ENCODE measurements at places on chromosomes 6 and 20. TPM values are rescaled to one million over a fixed set of nuclear protein-coding genes. Genes with fewer than 3 reads are reported as not detected.

Gene GSTA4
- 4.4 TPM for total RNA-seq

Gene PRND
- total RNA-seq = not detected

Gene PKIB
- 0.81 TPM for total RNA-seq

Gene MUC22
- total RNA-seq = not detected

Gene KCNK17
- not detected for total RNA-seq

Gene CTCFL
- not detected for total RNA-seq

Gene SYTL3
- total RNA-seq = 6.0 TPM

Gene NOP56
- 333 TPM for total RNA-seq

Gene IL20RA
- not detected for total RNA-seq

Gene NOX3
- total RNA-seq = not detected

Gene SSTR4
- total RNA-seq = not detected

Gene SLC4A11
- 0.58 TPM for total RNA-seq

Gene SLC25A27
- 0.29 TPM for total RNA-seq

Gene GHRH
- total RNA-seq = not detected

Gene SLC22A16
- not detected for total RNA-seq

Gene PRL
- total RNA-seq = not detected

Gene GTSF1L
- total RNA-seq = 1.3 TPM

Gene LINC00237
- total RNA-seq = 0.17 TPM

DNA sequence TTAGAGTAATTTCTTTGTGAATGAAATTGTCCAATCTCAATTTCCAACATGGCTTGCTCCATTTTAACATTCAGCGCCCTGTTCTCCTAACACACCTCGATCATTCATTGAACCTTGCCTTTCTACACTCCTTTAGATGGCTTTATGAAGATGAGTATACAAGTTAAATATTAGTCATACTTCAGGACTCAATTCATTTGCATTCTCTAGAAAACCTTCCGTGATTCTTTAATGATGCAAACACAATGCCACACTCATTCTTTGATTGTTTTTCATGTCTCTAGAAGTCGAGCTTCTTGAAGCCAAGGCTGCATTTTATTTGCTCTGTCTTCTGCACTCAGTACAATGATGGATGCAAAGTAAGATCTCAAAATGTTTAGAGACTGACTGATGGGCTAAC lies 641.2 kb downstream of the DOK5 start:
- no peak for DNase-seq

GRCh38 chr20:38420388-38421085 lies 14.6 kb downstream of the SNHG17 start:
- DNase-seq = no peak

DNA sequence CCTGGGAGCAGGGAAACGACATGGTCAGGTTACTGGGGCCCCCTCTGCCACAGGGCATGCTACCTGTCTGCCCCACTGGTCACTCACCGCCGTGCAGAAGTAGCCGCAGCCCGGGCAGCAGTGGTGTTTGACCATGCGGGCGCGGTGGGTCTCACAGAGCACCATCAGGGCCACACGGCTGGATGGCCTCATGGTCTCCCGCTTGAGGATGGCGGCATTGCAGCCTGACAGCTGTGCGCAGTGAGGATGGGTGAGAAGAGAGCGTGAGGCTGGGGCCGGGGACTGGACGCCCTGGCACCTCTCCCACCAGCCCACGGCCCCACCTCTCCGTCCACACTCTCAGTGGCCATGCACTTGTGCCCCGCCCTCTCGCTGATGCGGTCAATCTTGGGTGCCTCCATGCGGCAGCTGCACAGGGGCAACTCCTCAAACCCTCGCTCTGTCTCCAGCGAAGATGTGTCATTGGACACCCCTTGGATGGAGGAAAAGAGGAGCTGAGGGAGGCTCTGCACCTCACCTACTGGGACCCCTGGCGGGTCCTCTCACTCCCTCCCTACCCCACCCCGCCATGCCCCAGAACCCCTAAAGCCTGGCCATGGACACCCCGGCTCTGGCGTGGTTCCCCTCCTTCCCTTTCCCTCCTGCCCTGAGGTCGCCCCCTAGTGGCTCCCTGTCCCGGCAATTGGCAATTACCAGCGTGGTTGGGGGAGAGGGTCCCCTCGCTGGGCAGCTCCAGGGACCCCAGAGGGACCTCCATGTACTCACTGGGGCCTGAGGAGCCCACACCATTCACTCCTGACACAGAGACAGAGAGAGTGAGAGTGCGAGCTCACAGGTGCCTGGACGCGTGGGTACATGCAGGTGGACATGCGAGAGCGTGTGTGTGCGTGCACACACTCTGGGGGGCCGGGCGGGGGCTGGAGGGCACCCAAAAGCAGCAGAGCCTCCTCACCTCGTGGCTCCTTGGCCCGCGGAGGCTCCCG lies 8.9 kb downstream of the EHMT2 start:
- DNase-seq = peak; percentile 56

- no peak for DNase-seq
Measured at GRCh38 chr6:153146413-153146812, 15.3 kb upstream of the RGS17 start.

DNA sequence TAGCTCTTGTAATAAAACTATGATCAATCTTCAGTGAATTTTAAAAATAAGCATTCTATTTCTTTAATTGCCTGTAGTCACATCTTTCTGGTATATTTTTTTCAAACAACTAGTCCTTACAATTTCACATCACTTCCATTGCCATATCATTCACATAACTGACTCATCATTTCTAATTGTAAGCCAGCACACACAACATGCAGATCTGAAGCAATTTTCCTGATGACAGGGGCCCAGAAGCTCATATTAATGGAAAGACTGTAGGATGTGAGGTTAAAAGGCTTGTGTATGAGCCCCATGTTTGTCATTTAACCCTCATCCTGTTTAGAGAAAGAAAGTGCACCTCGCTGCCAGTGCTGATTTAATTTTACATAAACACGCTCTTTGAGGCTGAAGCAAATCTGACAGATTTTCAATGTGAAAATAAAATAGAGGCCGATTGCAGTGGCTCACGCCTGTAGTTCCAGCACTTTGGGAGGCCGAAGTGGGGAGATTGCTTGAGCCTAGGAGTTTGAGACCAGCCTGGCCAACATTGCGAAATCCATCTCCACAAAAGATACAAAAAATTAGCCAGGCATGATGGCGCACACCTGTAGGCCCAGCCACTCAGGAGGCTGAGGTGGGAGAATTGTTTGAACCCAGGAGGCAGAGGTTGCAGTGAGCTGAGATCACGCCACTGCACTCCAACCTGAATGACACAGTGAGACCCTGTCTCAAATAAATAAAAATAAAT lies 40.1 kb upstream of the LTV1 start:
- DNase-seq = no peak

DNA sequence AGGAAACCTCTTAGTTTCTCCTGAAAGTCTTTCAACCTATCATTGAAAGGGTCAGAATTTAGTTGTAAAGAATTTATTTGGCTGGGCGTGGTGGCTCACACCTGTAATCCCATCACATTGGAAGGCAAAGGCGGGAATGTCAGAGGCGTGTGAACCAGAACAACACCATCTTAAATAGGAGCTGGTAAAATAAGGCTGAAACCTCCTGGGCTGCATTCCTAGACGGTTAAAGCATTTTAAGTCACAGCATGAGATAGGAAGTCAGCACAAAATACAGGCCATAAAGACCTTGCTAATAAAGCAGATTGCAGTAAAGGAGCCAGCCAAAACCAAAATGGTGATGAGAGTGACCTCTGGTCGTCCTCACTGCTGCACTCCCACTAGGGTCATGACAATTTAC lies 29.6 kb downstream of the OR2B2 start:
- DNase-seq = no peak

- no peak for DNase-seq
Measured at GRCh38 chr6:140319209-140319608, 944.8 kb upstream of the CITED2 start.

GRCh38 chr20:50932016-50932485 lies 814 bp upstream of the ADNP start:
- no peak for DNase-seq

DNA sequence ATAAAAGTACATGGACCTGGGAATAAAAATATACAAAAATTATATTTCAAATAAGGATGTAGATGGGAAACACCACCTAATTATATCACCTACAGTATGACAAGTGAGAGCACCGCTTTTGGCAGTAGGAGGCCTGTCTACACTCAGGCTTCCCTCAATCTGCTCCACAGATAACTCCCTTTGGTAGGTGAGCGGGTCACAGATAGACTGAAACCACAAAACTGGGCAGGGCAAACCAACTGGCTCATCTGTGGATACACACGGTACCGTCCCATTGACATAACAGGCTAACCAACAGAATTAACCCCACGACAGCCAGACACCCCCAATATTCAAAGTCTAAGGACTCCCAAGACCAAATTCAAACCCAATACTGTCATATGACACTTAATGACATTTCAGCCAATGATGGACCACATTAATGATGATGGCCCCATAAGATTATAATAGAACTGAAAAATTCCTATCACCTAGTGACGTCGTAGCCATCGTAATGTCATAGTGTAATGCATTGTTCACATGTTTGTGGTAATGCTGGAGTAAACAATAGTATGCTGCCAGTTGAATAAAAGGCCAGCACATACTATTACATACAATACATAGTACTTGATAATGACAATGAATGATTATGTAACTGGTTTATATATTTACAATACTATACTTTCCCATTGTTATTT lies 109.7 kb downstream of the MBOAT1 start:
- DNase-seq = no peak

GRCh38 chr6:352896-353470 lies 38.6 kb upstream of the IRF4 start:
- no peak for DNase-seq

DNA sequence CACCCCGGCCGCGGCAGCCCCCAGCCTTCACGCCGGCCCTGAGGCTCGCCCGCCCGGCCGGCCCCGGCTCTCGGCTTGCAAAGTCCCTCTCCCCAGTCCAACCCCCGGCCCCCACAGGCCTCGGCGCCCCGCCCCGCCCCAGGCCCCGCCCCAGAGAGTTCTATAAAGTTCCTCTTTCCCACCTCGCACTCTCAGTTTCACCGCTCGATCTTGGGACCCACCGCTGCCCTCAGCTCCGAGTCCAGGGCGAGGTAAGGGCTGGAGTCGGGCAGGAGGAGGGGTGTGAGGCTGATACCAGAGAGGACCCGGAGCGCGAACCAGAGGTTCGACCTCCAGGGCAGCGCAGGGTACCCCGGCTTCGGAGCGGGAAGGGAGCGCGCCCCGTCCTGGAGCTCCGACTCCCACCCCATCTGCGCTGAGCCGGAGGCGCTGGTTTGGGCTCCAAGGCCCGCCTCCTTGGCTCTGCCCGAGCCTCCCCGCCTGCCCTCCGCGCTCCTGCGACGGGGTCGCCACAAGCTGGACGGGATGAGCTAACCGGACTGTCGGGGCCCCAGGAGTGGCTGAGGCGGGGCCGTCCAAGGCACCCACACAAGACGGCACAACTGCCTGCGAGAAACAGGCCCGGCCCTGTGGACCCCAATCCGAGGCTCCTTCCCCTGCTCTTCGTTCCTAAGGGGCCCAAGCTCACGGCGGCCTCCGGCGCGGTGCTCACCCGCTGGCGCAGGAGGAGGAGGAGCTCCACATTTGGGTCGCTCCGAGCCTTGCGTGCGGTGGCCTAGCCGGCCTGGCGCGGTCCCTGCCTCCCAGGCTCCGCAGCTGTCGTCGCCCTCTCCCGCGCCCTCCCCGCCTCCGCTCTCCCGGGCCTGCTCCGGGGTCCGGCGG lies at the start of gene IRF4:
Gene IRF4 (plus strand): TSS at position 194 of the 882 bp plus-strand sequence. CDS start 1,401 bp downstream, outside the sequence.
- DNase-seq = no peak

GRCh38 chr6:52389626-52390360 lies 27.8 kb downstream of the PAQR8 start:
- DNase-seq = no peak

GRCh38 chr20:3150908-3151307 lies 8.8 kb downstream of the FASTKD5 start:
- no peak for DNase-seq

GRCh38 chr6:107635057-107635515 lies 145.2 kb downstream of the SOBP start:
- DNase-seq = no peak

GRCh38 chr6:36232172-36232571 lies 35.6 kb downstream of the BRPF3 start:
- no peak for DNase-seq

DNA sequence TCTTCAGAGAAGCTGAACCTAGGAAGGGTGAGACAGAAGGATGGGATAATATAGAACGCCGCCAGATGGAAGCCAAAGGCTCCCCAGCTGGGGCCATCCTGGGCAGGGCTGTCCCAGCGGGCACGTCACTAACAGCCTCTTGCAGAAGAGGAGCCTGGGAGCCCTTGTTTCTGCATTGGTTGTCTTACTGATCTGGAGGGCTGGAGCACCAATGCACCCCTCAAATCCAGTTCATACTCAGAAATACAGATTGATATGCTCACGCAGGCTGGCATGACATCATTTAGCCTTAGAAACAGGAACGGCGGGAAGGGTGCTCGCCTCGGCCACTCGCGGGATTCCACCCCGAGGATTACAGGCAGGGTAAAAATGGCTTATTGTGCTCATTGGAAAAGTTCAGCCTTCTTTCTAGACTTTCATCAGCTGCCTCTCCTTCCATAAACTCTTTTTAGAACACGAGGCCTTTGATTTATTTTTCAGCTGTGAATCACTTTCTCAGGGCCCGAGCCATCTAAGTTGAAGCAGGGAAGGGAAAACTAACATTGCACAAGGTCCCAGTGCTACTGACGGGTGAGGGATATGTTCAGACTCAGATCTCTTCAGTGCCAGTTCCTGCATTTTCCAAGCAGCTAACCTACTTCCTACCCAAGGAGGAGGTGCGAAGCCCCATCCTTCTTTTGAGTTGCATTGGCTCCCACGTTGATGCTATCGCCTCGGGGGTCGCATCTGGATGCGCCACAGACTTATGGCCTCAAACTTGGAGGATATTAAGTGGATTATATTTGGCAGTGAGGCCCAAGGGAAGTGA lies 82.3 kb downstream of the GMPR start:
- DNase-seq = no peak

DNA sequence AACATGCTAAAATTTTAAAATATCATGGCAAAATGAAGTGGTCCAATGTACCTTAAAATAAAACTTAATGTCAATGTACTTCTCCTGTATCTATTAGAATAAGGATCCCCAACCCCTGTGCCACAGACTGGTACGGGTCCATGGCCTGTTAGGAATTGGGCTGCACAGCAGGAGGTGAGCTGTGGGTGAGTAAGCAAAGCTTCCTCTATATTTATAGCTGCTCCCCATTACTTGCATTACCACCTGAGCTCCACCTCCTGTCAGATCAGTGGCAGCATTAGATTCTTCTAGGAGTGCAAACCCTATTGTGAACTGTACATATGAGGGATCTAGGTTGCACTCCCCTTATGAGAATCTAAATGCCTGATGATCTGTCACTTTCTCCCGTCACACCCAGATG lies 86.0 kb downstream of the SLC16A10 start:
- no peak for DNase-seq

- DNase-seq = peak; percentile 55
Measured at GRCh38 chr6:5851261-5851757, 155.4 kb downstream of the NRN1 start.

GRCh38 chr6:163133017-163133416 lies 281.5 kb upstream of the QKI start:
- no peak for DNase-seq

DNA sequence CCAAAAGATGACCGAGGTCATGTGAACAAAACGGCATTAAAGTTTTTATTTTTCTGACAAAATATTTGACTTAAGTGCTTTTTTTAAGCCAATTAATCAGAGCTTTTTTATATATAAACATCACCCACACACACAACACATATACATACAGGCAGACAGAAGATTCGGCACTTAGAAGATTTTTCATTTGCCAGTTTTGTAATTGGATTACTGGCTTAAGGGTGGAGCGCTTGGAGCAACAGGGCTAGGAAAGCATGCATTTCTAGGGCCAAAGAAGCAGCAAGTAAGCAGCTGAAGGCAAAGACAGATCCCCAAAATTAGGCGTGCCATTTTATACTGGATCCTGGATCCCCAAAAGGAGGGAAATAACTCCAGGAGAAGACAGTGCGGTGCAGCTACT lies 30.3 kb downstream of the SAMD5 start:
- no peak for DNase-seq

All from activated B cell treated with CpG ODN at 0.5 μM for 24 hours (primary cell).